ENCODE measurements at places on chromosomes 5 and 9.

GRCh38 chr5:109830955-109831502 lies 141.3 kb downstream of the MAN2A1 start:
- DNase-seq: no peak

GRCh38 chr5:132087176-132087575 lies 13.6 kb downstream of the CSF2 start:
- DNase-seq: no peak

DNA sequence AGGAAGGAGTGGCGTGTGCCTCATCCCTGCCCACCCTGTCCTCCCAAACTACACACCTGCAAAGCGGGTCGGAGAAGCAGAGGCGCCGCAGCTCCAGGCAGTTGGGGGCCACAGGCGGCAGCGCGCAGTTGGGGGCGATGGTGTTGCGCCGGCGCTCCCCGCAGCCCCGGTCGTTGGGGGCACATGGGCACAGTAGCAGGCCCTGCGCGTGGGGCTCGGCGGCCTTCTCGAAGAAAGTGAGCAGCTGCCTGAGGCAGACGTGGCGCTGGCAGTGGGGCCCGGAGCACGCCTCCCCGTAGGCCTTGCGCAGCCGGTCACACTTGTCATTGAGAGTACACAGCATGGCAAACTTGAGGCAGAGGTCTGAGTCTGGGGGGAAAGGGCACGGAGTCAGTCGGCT lies 16.8 kb downstream of the GFRA3 start:
- no peak for DNase-seq

GRCh38 chr5:59037453-59037852 lies 454.6 kb downstream of the RAB3C start:
- no peak for DNase-seq

- DNase-seq: no peak
Observed at GRCh38 chr5:142611154-142611553, 74.7 kb downstream of the FGF1 start.

GRCh38 chr9:134295746-134296250 lies 30.5 kb upstream of the RXRA start:
- no peak for DNase-seq

DNA sequence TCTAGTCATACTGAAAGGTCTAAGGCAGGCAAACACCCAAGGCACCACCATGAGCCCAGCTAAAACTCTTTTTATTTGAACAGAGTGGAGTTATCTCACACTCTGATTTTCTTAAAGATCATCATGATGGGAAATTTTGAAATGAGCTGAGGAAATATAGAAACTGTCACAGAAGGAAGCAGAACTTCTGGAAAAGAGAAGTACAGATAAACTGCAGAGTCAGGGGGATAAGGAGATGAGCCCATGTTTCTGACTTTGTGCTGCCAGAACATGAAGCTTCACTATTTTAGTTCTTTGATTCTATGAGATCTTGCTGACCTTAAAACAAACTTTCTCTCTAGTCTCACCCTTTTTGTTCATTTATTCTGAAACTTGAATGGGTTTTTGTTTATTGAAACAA lies 406.5 kb upstream of the EDIL3 start:
- no peak for DNase-seq

GRCh38 chr9:131402738-131403492 lies 9.0 kb downstream of the PRRC2B start:
- DNase-seq: no peak

- DNase-seq: no peak
Observed at GRCh38 chr5:102278231-102278630, 17.9 kb downstream of the SLCO4C1 start.

GRCh38 chr5:141695627-141696215 lies 13.7 kb upstream of the ARAP3 start:
- no peak for DNase-seq

- DNase-seq: no peak
Observed at GRCh38 chr9:130940693-130941576, 1.9 kb upstream of the FIBCD1 start.

DNA sequence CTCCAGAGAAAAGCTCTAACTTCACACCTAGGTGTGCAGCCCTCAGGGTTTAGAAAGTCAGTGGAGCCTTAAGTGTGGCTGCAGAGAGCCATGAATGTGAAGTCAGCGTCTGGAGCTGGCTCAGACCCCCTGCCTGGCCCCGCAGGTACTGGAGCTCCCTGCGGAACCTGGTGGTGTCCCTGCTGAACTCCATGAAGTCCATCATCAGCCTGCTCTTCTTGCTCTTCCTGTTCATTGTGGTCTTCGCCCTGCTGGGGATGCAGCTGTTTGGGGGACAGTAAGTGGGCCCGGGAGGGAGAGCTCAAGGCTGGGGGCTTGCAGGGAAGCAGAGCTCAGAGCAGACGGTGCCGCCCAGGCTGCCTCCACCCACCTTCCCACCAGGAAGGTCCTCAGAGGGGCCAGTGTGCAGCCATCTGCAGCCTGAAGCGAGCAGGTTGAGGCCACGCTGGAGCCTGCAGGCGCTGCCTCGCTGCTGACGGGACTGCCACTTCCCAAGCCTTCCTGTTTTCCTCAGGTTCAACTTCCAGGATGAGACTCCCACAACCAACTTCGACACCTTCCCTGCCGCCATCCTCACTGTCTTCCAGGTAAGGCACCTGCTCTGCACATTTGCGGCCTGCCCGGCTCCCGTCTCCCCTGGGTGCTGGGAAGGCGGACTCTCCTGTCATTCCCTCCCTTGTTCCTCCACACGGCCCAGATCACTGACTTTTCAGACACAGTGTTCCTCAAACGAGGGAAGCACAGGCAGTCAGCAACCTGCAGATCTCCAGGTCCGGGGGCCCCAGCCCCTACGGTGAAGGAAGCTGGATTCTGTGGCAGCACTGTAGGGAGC lies 108.9 kb downstream of the CACNA1B start:
- no peak for DNase-seq

DNA sequence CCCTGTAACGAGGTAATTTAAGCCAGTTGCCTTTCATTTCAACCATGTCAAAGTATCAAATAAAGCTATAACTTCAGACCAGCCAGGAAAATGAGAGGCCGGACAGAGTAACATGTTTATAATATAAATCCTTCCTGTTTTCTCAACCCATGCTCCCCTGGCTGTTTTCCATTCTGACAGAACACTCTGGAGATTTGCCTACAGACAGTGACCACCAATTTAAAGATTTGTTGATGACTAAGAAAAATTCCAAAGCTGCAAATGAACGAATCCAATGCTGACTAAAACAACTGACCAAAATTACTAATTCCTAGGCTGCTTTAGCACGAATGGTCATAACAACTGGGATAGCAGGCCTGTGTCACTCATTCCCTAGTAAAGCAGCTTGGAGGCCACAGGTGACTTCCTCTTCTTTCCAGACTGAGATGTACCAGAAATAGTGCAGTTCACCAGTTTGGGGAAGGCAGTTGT lies 141.4 kb downstream of the AOPEP start:
- DNase-seq: no peak

- no peak for DNase-seq
Observed at GRCh38 chr9:86614871-86615849, 260.9 kb upstream of the TUT7 start.

GRCh38 chr5:38827525-38827924 lies 18.3 kb upstream of the OSMR start:
- DNase-seq: no peak

GRCh38 chr9:91039125-91039834 lies 237.7 kb downstream of the SYK start:
- DNase-seq: no peak
